Stimulated activated CD8-positive, alpha-beta memory T cell treated with anti-CD3 and anti-CD28 coated beads, Interleukin-2, amount 100 ng/mL, for 48 hours (primary cell): ENCODE measurements at places on chromosomes 12 and 14.

GRCh38 chr14:24074625-24075484, 3.5 kb downstream of the CPNE6 start:
- DNase-seq, result no peak

DNA sequence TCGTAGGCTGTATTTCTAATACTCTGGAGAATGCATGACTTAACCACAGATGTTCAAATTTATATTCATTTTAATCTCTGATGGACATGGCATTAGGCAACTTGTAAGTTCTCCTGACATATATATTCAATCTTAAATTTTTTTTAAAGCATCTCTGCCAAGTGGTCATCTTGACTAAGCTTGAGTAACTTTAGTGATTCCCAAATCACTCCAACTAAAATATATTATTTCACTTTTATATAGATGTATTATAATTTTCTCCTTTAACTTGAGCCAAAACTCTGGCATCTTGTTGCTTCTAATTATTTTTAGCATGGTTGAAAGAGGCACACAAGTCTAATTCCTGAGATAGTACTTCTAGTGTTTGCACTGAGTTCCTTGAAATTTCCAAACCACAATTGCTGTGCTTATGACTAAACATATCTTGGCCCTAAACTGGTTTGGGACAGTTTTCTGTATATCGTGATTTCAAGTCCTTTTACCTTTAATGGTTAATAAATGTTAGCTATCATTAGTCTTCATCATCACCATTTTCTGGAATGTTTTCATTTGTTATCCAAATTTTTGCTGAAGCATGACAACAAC, 8.4 kb downstream of the LRFN5 start:
- DNase-seq, result no peak

DNA sequence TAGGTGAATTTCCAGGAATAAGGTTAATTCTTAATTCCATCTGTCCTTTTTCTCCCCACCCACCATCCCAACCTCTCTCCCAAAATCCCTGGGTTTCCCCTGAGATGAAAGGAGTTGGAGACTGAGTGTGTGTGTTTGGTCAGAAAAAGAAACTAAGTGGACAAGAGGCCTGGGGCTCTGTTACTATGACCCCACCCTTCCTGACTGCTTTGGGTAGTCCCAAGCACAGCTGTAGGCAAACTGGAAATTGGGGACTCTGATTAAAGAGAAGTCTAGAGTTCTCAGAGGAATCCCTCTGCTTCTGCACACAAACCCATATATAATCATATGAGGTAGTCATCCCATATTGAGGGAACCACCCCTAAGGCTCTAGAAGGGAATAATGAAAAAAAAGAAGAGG, 7.0 kb upstream of the HOXC12 start:
- no peak for DNase-seq

- no peak for DNase-seq
These were observed 17.1 kb upstream of the BICD1 start for GRCh38 chr12:32089586-32089985.

DNA sequence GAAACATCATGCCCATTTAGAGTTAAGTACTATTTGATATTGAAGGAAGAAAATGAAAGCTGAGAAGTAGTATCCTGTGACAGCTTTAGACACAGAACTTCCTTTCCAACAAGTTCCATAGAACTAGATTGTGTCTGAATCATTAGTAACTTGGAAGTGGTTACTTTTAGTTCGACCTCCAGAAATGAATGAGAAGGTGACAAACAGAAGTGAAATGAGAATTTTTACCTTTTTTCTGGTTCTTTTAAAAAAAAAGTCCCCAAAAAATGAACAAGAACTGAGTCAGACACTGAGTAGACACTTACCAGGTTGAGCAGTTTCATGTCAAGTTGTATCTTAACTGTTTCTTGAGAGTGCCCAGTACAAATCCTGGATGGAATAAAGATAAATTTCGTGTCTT, 3.0 kb downstream of the ATP6V0A2 start:
- DNase-seq, result no peak

DNA sequence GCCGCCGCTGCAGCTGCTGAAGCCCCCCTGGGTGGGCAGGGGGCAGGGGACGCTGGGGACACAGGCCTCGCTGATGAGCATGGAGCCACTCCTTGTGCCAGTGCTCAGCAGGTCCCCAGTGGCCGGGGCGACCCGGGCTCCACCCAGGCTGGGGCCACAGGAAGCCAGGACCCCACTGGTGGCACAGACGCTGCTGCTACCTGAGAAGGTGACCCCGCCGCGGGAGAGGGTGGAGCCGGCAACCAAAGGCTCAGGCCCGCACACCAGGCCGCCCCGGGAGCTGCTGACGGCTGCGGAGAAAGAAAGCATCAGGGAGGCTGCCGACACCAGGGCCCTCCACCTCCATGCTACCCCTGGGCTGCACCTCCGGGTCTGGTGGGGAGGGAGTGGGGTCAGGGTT, 7.4 kb downstream of the KRT84 start:
- DNase-seq, result no peak

GRCh38 chr14:57060276-57060955, 208.3 kb downstream of the EXOC5 start:
- DNase-seq, result no peak

GRCh38 chr12:104351057-104351983, 47.8 kb downstream of the EID3 start:
- DNase-seq, result no peak

GRCh38 chr14:101359221-101360053, 201.9 kb upstream of the DIO3 start:
- DNase-seq, result no peak

- no peak for DNase-seq
These were observed 124.5 kb downstream of the GPR65 start for GRCh38 chr14:88129306-88130056.

- no peak for DNase-seq
These were observed 1.1 kb downstream of the CCDC85C start for GRCh38 chr14:99602788-99603415.

GRCh38 chr14:93103392-93104080, 12.2 kb downstream of the ITPK1 start:
- peak; percentile 49 for DNase-seq

DNA sequence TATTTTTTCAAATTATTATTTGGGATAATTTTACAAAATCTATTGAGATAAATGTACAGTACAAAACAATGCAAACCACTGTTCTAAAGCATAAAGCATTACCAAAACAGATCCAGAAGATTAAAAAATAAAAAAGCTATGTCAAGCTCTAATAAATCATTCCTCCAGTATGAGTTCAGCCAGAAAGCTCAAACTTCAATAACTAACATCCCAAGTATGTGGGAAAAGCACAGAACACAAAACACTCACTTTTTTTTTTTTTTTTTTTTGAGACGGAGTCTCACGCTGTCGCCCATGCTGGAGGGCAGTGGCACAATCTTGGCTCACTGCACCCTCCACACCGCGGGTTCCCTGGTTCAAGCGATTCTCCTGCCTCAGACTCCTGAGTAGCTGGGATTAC, 11.3 kb downstream of the SAV1 start:
- no peak for DNase-seq

- no peak for DNase-seq
These were observed at the start of gene RASSF8 for GRCh38 chr12:25958428-25959070. Gene RASSF8, plus strand, starts transcription at chr12:25958682. Its CDS starts 96,662 bp downstream, at chr12:26055344.

DNA sequence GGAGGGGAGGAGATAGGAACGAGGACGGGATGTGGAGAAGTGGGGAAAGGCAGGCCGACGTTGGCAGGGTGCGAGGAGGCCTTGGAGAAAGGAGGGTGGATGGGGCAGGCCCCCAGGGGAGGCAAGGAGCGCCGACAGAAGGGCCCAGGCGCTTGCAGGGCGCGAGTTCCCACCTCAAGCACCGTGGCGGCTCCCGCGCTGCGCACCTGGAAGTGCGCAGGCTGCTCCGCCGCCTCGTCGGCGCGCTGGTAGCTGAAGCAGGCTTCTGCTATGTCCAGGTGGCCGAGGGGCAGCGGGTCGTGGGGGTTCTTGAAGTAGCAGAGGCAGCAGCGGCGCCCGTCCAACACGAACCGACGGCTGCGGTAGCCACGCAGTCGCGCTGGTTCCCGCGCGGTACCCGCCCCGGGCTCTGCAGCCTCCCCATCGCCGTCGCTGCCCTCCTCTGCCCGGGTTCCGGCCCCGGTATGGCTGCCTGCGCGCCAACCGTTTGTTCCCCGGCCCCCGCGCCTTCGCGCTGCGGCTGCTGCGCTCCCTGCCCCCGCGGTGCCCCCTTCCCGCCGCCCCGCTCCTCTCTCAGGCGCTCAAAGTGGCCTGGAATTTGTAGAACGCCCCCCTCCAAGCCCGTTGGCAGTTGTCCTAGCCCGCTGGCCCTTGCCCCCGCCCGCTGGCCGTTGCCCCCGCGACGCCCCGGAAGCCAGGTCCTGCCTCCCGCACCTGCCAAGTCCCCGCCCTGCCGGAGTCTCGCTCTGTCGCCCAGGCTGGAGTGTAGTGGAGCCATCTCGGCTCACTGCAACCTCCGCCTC, 1.1 kb upstream of the ACTR6 start:
- DNase-seq, result peak; percentile 68

DNA sequence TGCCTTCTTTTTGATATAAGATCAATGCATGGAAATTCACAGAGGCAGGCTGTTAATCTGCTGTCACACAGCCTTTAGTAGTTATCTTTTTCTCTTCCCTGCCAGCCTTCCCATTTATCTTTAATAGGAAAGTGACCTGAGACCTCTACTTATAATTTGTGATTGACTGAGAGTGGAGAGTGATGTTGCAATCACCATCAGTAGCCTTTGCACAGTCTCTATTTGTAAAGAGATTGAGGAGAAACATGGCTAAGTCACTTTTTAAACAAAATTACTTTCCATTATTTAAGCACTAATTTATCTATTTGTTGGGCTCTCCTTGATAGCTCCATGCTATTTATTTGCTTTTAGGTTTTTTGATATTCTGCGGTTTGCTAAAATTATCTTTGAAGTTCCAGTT, 19.9 kb downstream of the LMNTD1 start:
- DNase-seq, result no peak

DNA sequence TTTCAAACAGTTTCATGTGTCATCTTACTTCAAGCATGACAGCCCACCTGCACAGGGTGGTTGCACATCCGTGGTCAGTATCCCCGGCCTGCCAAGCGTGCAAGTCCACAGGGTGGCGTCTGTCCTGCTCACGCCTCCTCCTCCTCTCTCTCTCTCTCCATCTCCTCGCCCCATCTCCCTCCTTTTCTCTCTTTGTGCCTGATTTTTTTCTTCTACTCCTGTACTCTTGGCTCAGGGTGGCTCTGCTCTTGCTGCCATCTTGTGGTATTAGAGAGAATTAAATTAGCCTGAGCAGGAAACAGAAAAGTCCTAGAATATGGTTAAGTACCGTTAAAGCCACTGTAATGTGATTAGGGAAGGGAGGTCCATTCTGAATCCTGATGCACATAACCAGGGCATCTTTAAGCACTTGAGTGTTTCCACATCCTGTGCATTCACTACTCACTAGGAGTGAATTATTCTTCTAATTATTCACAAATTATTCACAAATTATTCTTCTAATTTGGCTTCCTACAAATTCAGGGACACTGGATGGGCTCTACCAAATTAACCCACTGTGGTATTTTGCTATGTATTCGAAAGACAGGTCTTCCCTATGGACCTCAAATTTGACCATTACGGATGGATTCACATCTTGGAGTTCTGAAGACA, 25.5 kb upstream of the DTX1 start:
- DNase-seq, result no peak

- DNase-seq, result no peak
These were observed at the start of gene CEBPE for GRCh38 chr14:23118506-23119362. Gene CEBPE, minus strand, starts transcription at chr14:23119255. Its CDS starts 164 bp downstream, at chr14:23119091.

DNA sequence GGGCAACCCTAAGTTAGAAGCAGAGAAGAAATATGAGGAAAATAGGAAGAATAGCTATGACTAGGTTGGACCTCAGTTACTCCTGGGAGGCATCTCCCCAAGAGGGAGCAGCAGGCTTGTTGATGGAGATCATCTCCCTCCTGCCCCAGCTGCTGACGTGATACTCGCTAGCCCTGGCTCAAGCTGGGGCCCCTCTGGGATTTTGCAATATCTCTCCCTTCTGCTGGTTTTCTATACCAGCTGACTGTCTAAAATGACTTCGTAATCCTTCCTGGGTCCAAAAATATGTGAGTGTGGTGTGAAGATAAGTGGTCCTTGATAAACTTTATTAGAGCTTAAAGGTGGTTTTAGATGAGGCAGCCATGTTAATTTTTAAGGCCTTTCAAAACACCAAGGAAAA, 4.5 kb upstream of the HECTD4 start:
- no peak for DNase-seq

DNA sequence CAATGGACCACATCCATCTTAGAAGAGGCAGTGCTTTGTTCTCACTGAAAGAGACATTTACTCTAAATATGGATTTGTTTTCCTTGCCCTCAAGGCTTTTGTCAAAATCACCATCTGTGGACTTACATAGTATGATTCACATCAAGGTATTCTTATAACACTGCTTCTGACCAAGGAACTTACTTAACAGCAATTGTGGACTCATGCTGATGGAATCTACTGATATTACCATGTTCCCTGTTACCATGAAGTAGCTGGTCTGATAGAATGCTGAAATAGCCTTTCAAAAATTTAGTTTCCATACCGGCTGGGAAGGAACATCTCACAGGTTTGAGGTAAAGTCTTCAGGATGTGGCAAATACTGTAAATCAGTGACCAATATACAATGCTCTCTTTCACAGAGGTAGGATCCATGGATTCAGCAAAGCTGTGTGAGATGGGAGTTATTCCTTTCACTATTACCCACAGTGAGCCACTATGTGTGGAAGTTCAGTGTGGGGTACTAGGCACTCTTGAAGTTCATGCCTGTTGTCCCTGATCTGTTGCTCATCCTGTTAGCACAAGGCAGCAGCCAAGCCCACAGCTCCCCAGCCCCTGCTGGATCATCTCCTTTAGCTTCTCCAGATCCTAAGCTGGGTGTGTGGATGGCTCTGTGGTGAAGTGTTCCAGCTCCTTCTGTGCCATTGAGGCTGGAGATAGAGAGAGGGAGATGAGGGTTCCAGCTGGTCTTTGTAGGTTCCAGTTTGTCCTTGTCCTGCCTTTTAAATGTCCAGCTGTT, 126.4 kb downstream of the ATP23 start:
- no peak for DNase-seq

DNA sequence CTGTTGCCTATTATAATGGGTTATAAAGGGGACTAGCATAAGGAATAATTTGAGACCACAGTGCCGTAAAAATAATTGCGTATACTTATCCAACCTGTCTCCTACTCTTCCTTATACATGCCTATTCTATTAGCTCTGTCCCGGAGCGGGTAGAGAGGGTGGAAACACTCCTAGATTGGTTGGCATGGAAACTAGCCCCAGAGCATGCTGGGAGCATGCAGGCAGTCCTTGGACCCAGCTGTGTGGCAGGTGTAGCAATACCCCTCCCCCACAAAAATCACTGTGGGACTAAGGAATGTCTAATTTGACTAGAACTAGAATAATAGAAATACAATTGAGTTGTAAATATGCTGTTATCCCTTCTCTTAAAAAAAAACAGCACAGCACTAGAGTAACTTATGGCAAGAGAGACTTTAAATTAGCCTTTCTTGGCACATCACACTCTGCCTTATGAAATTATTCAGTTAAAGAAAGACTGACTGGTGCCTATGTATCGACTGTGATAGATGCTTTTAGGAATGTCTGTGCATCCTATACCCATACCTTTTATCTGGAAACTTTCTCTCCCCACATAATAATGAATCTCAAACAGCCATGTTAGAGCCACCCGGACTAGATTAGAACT, 244.0 kb upstream of the DAAM1 start:
- no peak for DNase-seq

GRCh38 chr12:89299931-89300330, 52.4 kb downstream of the DUSP6 start:
- no peak for DNase-seq

- DNase-seq, result no peak
These were observed 24.7 kb upstream of the MARK3 start for GRCh38 chr14:103360548-103360947.

GRCh38 chr12:18206198-18206597, 55.1 kb upstream of the PIK3C2G start:
- no peak for DNase-seq

- no peak for DNase-seq
These were observed 67.6 kb upstream of the GNG2 start for GRCh38 chr14:51792809-51793208.
